ENCODE measurements at places on chromosomes 7 and 10.

GRCh38 chr10:121593281-121594075 lies 4.8 kb downstream of the FGFR2 start:
- DNase-seq, result no peak

GRCh38 chr10:42691361-42692120 lies 53.2 kb upstream of the ZNF33B start:
- no peak for DNase-seq

DNA sequence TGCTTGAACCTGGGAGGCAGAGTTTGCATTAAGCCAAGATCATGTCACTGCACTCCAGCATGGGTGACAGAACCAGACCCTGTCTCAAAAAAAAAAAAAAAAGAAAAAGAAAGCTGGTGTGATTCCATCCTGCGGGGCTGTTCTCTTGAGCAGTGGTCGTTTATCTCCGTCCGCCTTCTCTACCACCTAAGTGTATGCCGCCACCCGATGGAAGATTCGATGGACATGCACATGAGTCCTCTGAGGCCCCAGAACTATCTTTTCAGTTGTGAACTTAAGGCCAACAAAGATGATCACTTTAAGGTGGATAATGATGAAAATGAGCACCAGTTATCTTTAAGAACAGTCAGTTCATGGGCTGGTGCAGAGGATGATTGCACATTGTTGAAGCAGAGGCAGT lies 65.7 kb downstream of the ABRAXAS2 start:
- no peak for DNase-seq

- no peak for DNase-seq
Measured at GRCh38 chr7:90518630-90519029, 49.2 kb downstream of the PTTG1IP2 start.

GRCh38 chr10:127441350-127442219 lies 107.5 kb upstream of the NPS start:
- DNase-seq, result no peak

GRCh38 chr7:128176696-128177095 lies 64.4 kb upstream of the LEP start:
- no peak for DNase-seq

DNA sequence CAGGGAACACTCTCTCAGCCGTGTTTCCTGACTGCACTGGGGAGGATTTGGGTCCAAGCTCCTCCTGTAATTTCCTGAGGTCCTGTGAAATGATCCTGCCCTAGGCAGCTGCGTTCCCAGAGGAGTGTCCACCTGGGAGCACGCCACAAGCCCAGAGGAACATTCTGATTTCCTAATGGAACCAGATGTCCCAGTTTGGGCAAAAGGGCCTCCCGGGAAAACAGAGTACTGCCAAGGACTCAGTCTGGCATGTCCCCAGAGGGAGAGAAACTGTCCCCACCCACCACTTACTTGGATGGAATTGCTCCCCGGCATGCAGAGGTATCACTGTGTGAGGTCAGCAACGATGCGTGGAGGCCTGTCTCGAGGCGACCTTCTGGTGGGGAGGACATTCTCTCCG lies 34.5 kb downstream of the ASB13 start:
- DNase-seq, result no peak

DNA sequence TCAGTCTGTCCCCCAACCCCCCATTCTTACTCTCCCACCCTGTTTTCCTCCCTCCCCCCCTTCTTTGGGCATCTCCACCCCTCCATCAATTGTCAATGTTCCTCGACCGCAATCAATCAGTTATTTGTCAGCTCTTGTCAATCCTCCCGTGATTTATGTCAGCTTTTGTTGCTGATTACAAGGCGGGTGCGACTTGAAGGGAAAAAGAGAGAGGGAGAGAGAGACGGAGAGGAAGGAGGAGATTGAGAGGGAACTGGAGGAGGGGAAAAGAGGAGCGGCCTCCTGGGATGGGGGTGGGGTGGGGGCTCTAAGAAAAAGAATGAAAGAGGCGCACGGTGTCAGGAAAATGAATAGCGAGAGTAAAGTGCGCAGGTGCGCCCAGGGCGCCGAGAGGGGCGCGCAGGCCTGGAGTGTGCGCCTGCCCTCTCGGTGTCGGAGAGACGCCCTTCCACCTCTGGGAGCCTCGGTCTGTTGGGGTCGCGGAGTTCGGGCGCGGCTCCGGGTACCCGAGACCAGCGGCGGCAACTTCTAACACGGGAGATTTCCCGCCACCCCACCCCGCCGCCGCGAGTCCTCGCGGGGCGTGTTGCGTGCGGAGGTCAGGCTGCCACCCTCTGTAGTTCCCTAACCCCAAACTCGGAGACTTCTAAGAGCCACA lies 1.1 kb upstream of the ZNF503 start:
- no peak for DNase-seq

DNA sequence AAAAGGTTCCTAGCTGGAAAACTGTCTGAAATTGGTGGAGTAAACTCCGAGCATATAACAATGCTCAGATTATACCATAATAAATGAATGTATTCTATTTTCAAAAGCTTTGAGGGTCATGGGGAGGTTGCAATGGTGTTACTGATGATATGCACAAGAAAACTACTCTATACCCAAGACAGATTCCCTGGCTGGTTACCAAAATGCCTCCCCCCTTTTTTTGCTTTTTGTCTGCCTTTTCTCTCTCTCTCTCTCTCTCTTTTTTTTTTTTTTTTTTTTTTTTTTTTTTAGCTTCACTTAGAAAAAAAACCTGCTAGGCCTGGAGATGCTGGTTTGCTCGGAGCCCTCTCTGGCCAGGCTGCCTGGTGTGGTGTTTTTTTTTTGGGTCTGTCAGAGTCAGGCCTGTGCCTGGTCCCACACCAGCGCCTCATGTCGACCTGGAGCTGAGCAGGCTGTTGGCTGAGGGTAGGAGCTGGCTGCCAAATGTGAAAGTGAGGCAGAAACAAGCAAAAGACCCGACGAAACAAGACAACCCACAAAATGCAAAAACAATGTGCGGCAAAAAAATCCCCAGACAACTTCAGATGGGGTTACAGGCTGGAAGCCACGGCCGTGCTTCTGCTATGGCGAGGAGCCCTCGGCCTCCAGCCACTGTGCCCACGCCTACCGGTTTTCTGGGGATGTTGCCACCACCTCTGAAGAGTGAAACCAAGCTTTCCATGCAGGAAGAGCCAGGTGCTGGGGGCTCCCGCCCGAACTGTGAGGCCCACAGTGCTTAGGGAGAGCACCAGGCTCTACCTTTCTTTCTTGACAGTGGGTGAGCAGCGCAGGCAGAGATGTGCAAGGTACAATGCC lies 59.9 kb upstream of the EFCAB10 start:
- no peak for DNase-seq

DNA sequence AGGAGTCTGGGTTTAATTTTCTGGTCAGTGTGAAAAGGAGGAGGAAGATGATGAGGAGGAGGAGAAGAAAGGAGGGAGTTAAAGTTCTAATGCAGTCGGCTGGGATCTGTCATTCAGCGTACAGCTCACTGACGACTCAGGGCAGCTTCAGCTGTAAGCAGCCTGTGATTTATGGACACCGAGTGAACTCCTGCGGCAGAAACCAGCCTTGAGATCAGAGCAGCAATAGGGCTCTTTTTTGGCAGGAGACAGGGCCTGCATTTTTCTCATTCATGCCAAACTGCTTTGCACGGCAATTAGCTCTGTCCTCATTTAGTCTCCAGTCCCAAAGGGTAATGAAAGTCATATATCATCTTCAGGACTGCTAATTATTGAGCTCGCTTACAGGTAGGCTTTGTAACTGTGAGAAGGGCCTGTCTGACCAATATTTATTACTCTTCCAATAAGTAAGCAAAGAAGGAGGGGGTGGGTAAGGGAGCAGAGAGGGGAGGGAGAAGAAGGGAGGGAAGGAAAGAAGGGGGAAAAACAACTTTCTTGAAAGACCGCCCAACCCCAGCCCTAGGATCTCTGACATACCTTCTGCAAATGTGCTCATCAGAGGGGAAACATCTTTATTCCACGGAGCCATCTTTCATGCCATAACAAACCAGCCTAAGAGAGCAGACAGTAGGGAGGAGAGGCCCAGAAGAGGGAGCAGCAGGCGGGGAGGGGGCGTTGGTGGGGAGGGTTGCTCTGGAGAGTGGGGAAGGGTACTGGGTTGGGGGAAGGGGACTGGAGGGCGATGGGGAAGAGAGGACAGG lies 48.1 kb upstream of the COMTD1 start:
- no peak for DNase-seq
